ENCODE measurements at places on chromosomes 2 and 18.

DNA sequence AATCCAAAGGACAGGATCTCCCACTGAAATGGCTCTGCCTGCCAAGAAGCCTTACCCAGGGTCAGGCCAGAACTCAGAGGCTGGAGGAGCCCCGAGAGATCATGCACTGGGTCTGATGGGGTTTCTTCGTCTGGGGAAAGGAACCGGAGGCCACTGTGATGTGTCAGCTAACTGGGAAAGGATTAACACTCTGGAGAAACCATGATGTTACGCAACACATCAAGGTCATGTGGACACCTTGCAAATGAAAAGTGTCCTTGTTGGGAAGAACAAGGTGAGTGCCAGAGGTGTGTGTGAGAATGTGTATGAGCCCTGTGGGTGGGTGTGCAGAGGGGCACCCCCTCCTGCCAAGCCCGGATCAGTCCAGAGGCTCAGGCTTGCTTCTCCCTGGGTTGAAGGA lies 86.9 kb downstream of the CRACDL start:
- DNase-seq: no peak

- no peak for DNase-seq
Measured at GRCh38 chr2:211429256-211429920, 873.0 kb downstream of the CPS1 start.

DNA sequence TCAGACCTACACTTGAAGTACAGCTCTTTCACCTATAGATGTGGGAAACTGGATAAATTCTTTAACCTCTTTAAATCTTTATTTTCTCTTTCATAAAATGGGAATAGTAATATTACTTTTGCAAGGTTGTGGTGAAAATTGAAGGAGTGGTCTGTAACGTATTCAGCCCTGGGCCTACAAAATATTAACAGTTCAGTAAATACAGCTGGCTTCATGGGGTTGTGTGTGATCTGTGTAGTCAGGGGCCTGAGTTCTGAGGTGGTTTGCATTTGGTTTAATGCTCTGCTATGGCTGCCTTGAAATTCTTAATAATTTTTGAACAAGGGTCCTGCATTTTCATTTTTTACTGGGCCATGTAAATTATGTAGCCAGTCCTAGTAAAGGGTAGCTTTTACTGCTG lies 16.8 kb upstream of the EML6 start:
- no peak for DNase-seq

- no peak for DNase-seq
Measured at GRCh38 chr2:133627741-133628140, 59.5 kb upstream of the NCKAP5 start.

DNA sequence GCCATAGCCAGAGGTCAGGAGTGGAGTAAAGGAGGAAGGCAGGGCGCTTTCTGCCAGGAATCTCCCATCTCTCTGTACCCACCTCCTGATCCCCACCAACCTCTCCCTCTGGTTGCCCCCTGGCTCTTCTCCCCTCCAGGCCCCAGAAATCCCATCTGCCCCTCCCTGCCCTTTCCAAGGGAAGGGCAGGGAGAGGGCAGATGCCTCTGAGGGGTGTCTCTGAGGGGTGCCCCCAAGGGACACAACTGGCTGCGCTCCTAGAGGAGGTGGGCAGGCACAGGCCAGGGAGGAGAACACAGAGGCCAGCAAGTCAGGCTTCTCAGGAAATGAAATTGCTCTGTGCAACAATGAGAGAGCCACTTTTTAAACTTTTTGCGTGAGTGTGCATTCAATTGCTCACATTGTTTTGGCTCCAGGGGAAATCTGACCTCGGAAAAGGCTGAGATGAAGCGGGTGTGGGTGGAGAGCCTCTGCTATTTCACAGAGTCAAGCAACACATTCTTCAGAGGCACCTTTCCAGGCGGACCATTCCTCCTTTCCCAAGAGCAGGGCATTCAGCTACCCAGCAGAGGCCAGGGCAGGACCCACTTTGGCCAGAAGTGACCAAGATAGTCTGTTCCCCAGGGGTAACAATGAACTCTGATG lies 125.5 kb downstream of the SMAD7 start:
- no peak for DNase-seq

DNA sequence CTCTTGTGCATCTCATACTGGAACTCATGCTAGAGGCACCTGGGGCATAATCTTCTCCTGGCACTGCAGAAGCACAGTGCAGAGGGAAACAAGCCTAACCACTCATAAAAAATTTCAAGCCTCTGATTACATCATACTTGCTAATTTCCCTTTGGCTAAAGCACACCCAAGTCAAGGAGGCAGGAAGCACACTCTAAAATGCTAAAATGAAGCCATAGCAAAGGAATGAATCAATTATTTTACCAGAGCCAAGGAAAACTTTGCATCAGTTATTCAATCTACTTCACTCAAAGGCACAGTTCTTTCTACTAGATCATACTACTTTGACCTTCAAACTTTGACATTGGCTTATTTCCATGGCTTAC lies 79.6 kb upstream of the SPOPL start:
- DNase-seq: no peak

- no peak for DNase-seq
Measured at GRCh38 chr2:26630669-26631360, 10.4 kb downstream of the CIB4 start.

GRCh38 chr2:108184419-108184818 lies 55.3 kb upstream of the SULT1C3 start:
- no peak for DNase-seq

- no peak for DNase-seq
Measured at GRCh38 chr2:166614503-166614902, 120.5 kb upstream of the SCN7A start.

- DNase-seq: no peak
Measured at GRCh38 chr2:143954186-143954585, 565.7 kb downstream of the ZEB2 start.

DNA sequence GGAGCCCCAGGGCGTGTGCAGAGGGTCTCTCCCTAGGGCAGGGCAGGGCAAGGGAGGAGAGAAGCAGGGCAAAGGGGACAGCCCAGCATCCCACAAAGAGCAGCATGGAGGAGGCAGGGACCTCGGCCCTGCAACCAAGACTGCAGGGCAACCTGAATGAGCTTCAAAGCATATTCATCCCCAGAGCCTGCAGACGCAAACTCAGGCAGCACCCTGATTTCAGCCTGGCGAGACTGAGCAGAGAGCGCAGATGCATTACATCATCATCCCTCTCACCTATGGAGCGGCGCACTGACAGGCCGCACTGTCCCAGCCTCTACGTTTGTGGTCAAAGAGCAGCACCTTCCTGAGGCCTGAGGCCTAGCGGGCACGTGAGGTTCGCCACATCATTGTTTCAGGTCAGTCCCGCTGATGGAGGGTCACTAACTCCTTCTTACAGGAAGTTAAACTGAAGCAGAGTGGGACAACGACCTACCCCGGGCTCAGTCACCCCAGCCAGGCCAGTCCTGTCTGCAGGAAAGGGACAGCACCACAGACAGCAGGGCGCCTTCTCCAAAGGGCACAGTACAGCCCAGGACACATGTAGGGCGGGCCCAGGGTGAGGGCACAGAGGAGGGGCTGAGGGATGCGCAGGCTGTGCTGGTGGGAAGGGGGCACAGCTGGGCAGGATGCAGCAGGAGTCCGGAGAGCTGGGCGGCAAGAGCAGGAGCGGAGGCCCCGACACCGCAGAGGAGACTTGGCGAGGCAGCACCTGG lies 67.2 kb upstream of the RAB6C start:
- no peak for DNase-seq

- DNase-seq: no peak
Measured at GRCh38 chr2:127733113-127733815, 32.0 kb downstream of the SFT2D3 start.

- no peak for DNase-seq
Measured at GRCh38 chr2:176496761-176497160, 227.5 kb downstream of the MTX2 start.

- DNase-seq: no peak
Measured at GRCh38 chr2:131521961-131522781, 5.5 kb upstream of the CCDC74A start.

- DNase-seq: no peak
Measured at GRCh38 chr2:237457388-237457941, 29.6 kb upstream of the MLPH start.

DNA sequence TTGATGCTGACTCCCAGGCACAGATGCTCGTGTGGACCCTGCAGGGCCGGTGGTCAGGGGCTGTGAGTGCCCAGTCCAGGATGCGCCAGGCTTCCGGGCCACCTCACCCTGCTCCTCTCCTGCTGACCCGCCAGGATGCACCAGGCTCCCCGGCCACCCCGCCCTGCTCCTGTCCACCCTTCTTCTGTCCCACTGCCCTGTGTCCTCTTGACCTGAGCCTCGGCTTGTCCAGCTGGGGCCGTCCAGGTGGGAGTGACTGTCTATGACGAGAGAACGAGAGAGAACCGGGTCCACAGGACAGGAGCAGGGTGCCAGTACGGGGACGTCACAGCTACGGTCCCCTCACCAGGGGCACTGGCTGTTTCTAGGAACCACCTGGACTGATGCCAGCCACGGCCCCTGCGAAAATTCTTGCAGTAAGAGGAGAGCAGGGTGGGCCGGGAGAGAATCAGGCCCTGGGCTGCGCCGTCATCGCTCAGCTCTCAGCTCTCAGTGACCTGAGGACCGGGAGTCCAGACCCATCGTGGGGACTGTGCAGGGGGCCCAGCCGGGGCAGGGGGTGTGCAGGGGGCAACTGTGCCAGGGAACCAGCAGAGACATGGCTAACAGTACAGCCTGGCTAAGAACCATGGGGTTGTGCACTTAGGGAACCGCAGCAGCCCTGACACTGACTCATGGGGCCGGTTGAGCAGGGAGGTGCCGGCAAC lies 12.9 kb upstream of the NFATC1 start:
- no peak for DNase-seq
